Fibroblast of skin of left biceps (primary cell): ENCODE measurements at places on chromosomes 3 and 15.

DNA sequence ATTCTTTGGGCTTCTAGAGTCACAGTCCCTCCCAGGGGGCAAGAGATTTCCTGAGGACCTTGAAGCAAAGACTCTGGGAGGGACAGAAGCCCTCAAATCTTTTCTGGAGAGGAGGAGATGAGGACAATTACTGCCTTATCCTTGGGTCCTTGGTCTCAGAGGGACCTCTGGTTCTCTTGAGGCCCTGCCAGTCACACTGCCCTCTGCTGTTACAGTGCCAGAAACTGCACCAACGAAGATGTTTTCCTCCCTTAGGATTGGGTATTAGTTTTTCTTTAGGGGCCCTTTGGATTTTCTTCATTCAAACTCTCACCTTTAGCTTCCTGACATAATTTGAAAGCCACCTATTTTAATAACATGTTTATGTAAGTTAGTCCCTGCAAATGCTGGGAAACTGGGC lies 58.2 kb upstream of the SCN5A start:
- DNase-seq, result no peak

- DNase-seq, result peak; percentile 81
Measured at GRCh38 chr3:21920421-21920861, 169.4 kb upstream of the ZNF385D start.

DNA sequence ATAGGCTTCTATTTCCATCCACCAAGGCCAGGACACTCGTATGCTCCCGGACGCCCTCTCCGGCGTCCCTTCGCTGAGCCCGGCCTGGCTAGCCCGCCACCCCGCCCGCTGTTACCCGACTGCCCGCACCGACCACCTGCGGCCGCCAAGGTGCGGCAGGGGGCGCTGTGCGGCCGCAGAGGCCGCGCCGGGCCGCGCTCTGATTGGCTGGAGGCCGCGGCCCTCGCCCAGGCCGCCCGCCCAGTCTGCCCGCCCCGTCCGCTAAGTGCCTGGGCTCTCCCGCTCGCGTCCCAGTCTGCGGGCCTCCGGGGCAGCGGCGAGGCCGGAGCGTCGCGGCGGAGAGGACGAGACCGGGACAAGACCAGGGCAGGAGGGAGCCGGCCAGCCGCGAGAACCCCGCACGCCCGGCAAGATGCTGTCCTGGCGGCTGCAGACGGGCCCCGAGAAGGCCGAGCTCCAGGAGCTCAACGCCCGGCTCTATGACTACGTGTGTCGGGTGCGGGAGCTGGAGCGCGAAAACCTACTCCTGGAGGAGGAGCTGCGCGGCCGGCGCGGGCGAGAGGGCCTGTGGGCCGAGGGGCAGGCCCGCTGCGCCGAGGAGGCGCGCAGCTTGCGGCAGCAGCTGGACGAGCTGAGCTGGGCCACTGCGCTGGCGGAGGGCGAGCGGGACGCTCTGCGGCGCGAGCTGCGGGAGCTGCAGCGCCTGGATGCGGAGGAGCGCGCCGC lies at the start of gene SYNM:
Gene SYNM (plus strand): TSS at position 293 of the 726 bp plus-strand sequence. CDS start 120 bp downstream, at position 413.
- peak; percentile 23 for DNase-seq

GRCh38 chr3:24483873-24484272 lies 10.8 kb downstream of the THRB start:
- DNase-seq, result no peak

- DNase-seq, result no peak
Measured at GRCh38 chr3:125163739-125164601, 48.6 kb downstream of the SLC12A8 start.

DNA sequence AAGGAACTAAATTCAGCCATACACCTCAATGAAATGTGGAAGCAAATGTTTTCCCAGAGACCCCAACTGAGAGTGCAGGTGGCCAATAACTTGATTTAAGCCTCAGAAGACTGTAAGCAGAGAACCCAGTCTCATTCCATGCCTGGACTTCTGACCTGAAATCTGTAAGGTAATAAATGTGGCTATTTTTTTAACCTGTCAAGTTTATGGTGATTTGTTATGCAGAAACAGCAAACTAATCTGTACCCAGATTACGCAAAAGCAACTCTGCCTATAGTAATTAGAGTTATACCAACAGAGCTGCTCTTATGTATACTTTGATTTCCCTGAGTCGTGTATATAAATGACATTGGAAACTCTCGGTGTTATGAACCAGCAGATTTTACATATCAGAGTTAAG lies 534.0 kb upstream of the NAALADL2 start:
- DNase-seq, result no peak

GRCh38 chr3:193029800-193030199 lies 112.1 kb upstream of the MB21D2 start:
- no peak for DNase-seq

DNA sequence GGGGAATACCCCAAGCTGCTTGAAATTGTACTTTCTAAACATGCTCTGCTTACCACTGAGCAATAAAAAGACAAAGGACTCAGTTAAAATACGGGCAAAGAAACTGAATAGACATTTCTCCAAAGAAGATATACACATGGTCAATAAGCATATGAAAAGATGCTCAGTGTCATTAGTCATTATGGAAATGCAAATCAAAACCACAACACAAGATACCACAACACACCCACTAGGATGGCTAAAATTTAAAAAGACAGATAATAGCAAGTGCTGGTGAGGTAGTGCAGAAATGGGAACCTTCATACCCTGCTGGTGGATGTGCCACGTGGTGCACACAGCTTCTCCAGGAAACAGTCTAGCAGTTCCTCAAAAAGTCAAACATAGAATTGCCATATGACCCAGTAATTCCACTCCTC lies 21.3 kb downstream of the LRIG1 start:
- no peak for DNase-seq

DNA sequence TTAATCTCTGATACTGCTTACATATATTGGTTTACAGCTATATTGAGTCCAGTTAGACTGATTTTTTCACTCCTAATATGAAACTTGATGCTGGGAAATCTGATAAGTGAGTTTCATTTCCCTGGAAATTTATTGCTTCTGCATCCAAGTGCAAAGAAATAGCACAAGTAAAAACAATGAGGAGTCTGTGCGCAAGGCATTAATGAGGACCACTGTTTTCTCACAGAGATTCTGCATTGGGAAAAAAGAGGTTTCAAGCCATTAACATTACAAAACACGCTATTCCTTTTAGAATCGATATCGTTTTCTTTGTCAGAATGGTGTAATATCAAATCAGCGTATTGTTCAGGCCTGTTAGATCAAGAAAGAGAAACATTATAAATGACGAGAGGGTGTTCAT lies 723.3 kb upstream of the ARRDC4 start:
- no peak for DNase-seq

- DNase-seq, result no peak
Measured at GRCh38 chr3:193214445-193214844, 26.6 kb upstream of the PLAAT1 start.

DNA sequence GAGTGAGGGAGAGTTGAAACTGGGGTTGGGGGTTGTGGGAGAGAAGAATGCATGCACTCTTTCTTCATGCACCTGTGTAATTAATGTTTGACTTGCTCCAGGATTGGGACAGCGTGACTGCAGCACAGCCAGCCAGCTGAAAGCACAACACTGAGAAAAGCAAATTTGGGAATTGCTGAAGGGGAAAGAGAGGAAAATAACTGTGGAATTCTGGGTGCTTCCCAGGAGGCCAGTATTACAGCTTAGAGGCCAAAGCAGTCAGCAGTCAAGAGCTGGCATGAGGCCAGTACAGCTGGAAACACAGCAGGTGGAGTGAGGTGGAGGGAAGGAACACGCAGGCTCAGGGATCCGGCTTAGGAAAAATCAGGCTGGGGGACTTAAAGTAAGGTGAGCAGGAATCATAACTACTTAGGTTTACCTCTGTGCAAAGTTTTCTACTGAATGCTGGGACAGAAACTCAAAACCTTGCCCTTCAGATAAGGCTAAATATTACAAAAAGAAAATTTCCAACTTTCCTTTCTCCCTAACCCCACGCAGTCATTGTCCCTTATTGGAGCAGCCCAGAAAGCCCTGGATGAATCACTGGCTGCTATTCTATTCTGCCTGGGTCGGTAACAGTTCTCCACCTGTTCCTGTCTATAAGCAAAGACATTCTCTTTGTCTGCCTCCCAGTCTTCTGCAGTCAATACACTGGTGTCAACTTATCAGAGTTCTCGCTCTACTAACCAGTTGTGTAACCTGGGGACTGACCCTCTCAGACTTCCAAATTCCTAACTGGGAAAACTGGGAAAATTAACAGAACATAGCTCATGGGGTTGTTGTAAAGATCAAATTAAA lies 167.2 kb downstream of the MAGI1 start:
- DNase-seq, result no peak
